ENCODE measurements at places on chromosomes 5 and 9. TPM values are rescaled to one million over a fixed set of nuclear protein-coding genes. Genes with fewer than 3 reads are reported as not detected.
A peak's percentile ranks its signal among the peaks of the same experiment; 100 is the strongest.

Gene FOXD4
- 0.22 TPM for total RNA-seq

Gene MARVELD2
- 29.5 TPM for total RNA-seq

Gene FLT4
- 6.3 TPM for total RNA-seq

DNA sequence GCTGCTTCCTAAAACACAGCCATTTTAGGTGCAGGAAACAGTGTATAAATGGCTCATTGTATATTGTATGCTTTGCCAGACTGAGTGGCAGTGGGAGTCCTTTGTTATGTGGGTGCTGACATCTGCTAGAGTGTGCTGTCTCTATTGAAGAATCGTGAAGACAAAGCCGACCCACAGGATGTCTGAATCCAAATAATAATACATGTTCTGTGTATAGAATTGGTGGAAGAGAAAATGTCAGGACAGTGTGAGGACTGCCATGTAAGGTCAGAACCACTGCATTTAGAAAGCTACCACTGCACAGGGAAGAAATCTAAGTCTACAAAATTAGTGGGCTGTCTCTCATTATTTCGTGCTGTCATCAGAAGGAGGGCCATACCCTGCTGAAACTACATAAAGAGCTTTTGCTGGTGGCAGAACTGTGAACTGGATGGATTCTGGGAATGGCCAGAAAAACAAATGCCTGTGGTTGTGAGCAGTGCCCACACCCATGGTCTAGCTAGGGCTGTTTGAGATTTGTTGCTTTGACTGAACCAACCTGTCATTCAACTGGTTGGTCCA lies 2.5 kb downstream of the IL7R start:
- DNase-seq = no peak

- no peak for DNase-seq
Measured at GRCh38 chr9:98580956-98581355, 127.8 kb downstream of the GABBR2 start.

GRCh38 chr9:25733336-25733982 lies 55.2 kb upstream of the TUSC1 start:
- no peak for DNase-seq

- DNase-seq = no peak
Measured at GRCh38 chr5:76592692-76593091, 30.5 kb downstream of the F2RL2 start.

DNA sequence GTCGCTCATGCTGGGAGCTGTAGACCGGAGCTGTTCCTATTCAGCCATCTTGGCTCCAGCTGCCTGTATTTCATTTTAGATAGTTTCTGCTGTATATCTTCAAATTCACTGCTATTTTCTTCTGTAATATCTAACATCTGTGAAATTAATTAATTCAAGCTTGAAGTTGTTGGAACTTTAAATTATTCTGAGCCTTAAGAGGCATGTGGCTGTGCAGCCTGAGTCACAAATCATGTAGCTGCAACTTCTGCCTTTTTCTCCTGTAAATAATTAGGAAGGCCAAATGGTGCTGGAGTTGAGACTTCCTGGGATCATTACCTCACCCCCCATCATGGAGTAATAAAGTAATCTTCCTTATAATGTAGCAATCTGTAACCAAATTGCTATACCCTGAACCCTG lies 183.3 kb upstream of the PCSK5 start:
- DNase-seq = no peak

- peak; percentile 36 for DNase-seq
Measured at GRCh38 chr5:51465165-51465564, 81.9 kb downstream of the ISL1 start.

DNA sequence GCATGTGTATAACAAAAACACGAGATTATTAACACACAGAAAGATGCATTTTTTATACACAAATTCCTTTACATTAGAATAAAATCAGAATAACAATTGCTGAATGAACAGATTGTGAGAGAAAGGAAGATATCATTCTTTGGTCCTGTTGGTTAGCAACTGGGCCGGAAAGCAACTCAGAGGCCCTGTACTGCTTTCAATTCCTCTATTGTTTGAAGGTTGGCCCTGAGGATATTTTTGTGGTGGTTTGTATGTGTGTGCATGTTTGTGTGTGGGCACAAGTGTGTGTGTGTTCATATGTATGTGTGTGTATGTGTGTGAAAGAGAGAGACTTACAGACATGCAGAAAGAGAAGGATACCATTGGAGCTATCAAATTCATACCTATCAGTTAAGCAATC lies 356.8 kb upstream of the DMAC1 start:
- no peak for DNase-seq
